ENCODE measurements at places on chromosomes 6 and 20. TPM values are rescaled to one million over a fixed set of nuclear protein-coding genes. Genes with fewer than 3 reads are reported as not detected.

Gene BTN1A1
- not detected for total RNA-seq

Gene ZSCAN31
- 11.3 TPM for total RNA-seq

GRCh38 chr6:106773996-106774629 is 144.7 kb downstream of the QRSL1 start:
- no peak for DNase-seq

- DNase-seq: no peak
Observed at GRCh38 chr20:17012546-17013226, 214.2 kb upstream of the PCSK2 start.

- DNase-seq: no peak
Observed at GRCh38 chr6:83511901-83512681, at the start of gene PRSS35. Gene PRSS35 (plus strand): TSS chr6:83512534. CDS start chr6:83523442, 10,908 bp downstream.

All from vagina (tissue), 2 donors.